ENCODE measurements at places on chromosomes 6 and 20. TPM values are rescaled to one million over a fixed set of nuclear protein-coding genes. Genes with fewer than 3 reads are reported as not detected.

DNA sequence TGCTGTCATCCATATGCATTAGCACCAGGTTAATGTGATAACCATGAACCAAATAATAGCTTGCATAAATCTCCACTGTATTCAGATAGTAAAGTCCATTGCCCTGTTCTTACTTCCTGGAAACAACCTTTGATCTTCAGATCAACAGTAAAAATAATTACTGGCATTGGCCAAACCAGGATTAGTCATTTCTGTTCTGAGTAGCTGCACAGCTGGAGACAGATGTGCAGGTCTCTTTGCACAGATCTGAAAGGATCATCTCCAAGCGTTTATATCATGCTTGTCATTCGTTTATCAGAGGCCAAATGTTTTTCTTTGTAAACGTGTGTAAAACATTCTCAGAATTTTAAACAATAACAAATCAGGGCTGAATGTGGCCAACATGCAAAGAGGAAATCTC is 134.4 kb upstream of the HMGCLL1 start:
- no peak for DNase-seq

The MUCL3 gene
- total RNA-seq = not detected

DNA sequence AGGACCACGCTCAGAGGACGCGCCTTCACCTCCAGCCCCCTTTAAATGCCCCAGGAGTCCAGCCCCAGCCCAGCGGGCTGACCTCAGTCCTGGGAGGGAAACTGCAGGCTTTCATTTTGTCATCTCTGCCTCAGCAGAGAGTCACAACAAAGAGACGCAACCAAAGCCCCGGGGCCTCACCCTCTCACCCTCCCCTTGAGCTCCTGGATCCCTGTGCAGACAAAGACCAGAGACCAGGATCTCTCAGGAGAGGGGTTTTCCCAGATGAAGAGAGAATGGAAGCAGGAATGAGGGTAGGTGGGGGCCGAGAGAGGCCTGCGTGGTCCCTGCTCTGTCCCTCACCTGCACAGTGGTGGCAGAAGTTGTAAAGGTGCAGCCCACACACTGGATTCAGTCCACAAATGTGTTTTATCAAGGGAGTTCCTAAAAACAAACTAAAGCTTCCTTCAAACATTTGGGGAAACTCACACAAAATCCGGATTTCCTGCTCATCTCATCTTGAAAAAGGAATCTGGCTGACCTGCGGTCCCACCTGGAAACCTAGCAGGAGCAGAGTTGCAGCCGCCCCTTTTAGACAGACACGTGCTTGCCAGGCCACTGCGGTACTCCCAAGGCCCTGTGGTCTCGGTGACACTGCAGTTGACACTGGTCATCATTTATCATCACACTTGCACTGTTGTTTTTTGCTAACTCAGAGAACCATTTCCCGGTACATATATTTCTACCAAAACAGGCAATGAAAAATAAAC is 27.1 kb downstream of the PTGIS start:
- DNase-seq = no peak

DNA sequence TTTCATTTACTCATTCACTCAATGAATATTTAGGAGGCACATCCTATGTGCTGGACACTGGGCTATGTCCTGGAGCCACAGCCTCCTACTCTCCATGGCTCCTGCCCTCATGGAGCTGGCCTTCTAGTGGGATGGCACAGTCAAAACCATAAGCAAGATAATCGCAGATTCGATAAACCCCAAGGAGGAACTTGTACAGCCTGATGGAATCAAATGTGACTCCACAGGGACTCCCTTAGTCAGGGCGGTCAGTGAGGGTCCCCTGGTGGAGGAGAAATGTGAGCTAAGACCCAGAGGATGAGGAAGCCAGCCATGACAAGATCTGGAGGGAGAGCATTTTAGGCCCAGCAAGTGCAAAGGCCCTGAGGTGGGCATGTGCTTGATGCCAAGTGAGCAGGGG is 211.9 kb downstream of the PREX1 start:
- no peak for DNase-seq

GRCh38 chr20:16390991-16391390 is 182.3 kb downstream of the KIF16B start:
- DNase-seq = no peak

The BACH2 gene
- 53.7 TPM for total RNA-seq

The WRNIP1 gene
- 45.3 TPM for total RNA-seq

DNA sequence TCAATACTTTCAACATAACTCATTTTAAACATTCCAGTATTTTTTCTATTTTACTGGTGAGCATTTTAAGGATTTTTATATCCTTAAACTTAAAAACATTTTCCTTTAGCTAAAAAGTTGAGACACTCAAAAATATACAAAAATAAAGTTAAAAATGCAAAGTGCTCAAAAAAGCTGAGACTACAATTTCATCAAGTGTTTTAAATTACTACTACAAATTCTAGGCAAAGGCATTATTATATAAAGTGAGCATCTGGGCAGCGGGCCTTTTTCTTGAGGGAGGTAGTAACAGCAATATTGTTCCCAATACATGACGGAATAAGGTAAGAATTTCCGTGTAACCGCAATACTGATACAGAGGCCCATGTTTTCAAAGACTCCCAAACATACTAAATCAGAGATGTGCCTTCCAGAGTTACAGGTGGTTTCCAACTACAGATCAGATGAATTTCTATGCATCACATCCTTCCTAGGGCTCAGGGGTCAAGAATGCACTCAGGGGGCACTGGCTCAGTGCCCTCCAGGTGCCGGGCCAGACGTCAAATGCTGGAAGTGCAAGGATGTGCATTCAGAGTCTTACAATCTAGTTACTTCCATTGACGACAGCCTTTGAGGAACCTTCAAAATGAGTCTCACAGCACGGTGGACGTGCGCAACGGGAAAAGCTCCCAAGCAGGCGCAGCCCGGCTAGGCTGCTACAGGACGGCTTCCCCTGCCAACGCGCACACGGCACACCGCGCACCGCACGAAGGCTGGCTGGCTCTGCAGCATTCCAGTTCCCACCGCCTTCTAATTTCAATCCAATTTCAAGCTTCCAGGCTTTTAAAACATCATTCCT is 1.7 kb downstream of the PHF10 start:
- peak; percentile 15 for DNase-seq
